Activated T-cell treated with anti-CD3 and anti-CD28 coated beads, Interleukin-2, amount 50 U/mL, for 72 hours (primary cell): ENCODE measurements at places on chromosomes 6 and 20.

DNA sequence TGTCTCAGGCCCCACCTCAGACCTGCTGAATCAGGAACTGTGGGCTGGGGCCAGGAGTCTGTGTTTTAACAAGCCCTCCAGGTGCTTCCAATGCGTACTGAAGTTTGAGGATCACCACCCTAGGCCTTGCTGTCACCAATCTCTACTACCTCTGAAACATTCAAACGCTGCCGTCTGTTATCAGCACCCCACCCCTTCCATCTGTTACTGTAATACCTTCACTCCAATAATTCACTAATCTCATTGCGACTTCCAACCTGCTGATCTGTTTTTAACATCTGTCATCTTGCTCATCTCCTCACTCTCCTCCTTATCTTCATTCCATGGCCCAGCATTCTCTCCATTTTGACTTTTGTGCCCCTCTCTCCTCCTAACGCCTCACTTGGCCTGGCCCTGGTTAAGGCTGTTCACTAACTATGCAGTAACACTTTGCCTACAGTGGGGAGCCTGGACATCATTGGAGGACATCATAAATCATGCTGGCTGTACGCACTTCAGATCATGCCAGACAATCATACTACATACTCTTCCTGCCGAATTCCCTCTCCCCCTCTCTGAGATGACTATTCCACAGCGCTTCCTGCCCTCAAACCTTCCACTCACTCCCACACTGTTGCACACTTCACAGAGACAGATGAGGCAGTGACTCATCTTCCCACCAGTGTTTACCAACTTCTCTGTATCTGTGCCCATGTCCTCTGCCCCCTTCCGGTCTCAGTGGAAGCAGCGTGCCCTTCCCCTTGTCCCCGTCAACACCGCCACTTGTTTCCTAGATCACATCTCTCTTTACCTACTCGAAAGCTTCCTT lies 3.0 kb upstream of the GUCA1B start:
- peak; percentile 12 for DNase-seq

DNA sequence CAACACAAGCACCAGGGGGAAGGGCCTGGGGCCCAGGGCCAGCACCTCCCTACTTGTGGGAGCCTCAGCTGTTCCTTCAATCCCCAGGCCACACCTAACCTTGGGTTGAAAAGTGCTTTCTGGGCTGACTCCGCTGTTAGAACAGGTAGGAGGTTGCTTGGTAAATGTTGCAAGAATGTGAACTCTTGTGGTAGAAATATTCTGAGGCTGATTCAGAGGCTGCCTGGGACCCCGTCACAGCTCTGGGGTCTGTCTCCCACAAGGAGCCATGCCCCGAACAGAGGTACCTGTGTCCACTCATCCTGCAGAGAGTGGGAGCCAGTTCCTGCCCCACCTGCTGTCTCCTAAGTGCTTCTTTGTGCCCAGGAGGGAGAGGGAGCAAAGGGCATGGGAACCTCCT lies 14.4 kb upstream of the MAS1L start:
- no peak for DNase-seq

DNA sequence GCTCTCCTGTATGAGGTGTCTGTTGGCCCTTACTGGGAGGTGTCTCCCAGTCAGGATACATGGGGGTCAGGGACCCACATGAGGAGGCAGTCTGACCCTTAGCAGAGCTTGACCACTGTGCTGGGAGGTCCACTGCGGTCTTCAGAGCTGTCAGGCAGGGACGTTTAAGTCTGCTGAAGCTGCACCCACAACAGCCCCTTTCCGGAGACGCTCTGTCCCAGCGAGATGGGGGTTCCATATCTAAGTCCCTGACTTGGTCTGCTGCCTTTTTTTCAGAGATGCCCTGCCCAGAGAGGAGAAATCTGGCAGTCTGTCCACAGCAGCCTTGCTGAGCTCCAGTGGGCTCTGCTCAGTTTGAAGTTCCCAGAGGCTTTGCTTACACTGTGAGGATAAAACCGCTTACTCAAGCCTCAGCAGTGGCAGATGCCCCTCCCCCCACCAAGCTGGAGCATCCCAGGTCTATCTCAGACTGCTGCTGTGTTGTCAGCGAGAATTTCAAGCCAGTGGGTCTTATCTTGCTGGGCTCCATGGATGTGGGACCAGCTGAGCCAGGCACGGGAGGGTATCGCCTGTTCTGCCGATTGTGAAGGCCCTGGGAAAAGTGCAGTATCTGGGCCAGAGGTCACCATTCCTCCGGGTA lies 36.3 kb upstream of the IBTK start:
- DNase-seq: no peak

- no peak for DNase-seq
These were observed 14.0 kb upstream of the GMPR start for GRCh38 chr6:16224409-16224808.

- no peak for DNase-seq
These were observed 15.8 kb upstream of the GPR6 start for GRCh38 chr6:109962271-109962670.

DNA sequence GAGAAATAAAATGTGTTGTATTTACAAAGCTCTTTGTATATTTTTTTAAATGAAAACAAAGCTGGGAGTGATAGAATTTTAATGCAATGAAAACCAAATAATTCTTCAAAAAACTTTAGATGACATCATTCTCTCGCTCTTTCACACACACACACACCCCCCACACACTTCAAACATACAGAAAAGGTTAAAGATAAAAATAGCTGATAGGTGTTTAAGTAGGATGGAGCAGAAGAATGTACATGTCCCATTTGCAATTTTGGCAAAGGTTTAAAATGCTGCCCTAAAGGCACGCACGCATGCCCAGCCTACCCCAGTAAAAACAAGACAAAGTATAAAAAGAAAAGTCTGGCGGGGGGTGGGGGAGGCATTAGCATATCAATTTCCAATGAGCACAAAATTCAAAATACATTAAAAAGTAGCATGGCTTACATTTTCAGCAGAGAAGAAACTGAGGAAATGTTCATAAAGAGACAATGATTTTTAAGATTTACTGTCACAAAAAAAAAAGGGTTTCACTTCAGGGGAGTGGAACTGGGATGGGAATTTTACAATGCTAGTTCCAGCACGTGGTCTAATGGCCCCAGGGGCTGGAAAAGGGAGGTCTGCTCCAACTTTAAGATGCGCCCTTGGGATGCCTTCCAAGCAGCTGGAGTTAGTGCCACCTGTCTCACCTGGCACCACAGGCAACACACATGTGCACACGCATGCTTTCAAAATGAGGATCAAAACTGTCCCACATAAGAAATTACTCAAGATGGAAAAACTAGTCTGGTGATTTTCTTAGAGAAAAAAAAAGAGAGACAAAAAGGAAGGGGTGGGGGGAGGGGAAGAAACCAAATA lies 55.1 kb upstream of the NFATC2 start:
- no peak for DNase-seq

- no peak for DNase-seq
These were observed 111.2 kb downstream of the HAO1 start for GRCh38 chr20:7829031-7829430.

DNA sequence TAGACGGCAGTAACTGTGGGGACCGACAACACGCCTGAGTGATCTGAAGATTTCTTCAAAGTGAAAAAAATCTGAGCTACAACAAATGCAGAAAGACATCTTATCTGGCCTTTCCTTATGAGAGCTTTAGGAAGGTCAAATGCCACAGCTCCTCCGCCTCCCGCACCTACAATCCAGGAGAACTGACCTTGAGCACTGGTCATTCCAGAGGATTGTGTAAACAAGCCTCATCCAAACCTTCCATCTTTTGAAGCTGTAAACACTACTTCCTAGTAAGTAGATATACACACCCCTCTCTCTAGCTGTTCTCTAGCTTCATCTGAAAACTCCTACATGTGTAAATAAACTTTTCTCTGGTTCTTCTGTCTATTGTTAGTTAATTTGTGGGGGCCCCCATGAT lies 76.9 kb downstream of the CD24 start:
- DNase-seq: no peak

DNA sequence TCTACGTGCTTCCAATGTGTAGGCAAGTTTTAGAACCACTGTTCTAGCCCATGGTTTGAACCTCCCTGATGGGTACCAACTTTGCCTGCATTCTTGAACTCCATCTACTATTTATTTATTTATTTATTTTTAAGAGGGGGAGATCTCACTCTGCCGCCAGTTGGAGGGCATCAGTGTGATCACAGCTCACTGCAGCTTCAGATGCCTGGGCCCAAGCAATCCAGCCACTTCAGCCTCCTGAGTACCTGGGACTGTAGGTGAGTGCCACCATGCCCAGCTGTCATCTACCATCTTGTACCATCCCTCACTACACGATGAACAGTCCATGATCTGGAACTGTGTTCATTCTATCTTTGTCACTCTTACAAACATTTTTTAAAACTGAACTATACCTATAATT lies 28.2 kb downstream of the HLA-F start:
- DNase-seq: no peak

DNA sequence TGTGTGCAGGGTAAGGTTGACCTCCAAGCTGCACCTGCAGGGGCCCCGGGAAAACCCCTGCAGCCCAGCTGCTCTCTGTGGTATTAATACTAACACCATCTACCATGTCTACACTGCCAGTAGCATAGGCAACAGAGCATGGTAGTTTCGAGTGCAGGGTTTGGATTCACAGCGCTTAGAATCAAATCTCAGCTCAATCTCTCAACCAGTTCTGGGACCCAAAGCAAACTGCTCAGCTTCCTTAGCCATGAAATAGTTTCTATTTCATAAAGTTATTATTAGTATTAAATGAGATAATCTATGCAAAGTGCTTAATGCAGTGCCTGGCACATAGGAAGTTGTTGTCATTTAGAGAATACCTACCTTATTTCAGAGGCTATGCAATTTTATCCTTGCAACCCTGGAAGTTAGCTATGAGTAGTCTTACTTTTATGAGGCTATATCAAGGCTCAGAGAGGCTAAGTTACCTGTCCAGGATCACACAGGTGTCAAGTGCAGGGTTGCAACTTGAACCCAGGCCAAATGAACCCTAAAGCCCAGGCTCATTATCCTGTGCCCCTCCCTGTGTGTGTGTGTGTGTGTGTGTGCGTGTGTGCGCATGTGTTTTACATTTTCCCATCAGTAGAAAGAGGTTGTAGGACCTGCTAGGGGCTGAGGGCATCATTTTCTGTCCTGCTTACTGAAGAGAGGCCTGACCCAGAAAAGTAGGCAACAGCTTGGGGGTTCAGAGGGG lies 27.6 kb upstream of the MRPS18A start:
- no peak for DNase-seq

DNA sequence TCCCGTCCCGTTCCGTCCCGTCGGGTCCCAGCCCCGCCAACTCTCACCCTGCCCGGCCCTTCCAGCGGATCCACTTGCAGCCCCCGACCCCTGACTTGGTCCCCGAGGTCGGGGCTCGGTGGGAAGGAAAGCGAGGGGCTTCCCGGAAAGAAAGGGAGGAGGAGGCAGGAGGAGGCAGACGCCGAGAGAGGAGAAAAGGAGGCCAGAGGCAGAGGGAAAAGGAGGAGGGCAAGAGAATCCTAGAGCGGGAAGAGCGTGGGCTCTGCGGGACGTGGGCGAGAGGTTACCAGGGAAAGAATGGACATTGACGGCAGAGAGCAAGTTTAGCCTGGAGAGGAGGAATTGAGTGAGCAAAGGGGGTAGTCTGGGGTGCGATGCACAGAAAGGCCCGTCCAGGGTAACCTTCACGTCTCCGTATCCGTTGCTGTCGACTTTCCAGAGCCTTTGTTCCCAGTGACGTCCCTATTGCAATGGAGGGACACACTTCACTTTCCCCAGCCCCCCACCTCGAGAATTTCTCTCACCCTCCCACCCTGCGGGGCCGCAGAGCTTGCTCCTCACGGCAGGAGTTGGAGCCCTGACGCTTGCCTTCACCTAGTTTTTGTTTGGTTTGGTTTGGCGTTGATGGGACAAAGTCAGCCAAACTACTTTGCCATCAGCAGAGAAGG lies 477 bp upstream of the MOXD1 start:
- no peak for DNase-seq

DNA sequence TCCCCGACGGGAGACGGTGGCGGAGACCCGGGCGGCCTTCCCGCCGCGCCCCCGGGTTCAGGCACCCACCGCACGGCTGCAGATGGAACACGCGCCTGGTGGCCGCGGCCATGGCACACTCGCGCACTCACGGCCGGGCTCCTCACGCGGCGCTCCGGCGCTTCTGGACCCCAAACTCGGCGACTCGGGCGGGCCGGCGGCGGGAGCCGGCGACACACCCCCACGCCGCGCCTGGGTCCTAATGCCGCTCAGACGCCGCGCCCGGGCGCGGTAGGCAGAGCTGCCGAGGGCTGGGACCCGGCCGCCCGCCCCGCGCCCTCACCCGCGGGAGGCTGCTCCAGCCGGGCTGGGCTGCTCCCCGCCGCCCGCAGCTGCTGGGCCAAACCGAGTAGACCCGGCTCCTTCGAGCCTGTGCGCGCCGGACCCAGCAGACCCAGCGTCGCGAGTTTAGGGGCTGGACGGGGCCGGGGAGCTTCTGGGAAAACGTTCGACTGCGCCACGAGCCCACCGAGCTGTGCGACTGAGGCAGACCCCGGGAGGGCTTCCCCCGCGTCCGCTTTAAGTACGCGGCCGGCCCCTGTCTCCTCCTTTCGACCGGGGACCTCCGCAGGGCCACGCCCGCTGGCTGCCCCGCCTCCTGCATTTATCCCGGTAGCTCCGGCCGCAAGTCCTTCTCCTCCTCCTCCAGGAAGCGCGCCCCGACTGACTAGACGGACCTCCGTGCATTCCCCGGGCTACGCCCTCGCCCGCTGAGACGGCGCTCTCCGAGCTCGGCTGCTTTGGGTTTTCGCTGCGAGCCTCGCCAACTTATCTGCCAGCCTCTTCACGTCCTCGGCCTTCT lies at the start of gene SLC4A11:
SLC4A11 (minus strand) TSS at position 165 of the 841 bp plus-strand sequence; CDS start at position 112, 53 bp downstream.
- DNase-seq: peak; percentile 59

- DNase-seq: no peak
These were observed 335.5 kb upstream of the POU3F2 start for GRCh38 chr6:98498866-98499265.

GRCh38 chr6:130603391-130603790 lies 223.8 kb upstream of the SMLR1 start:
- DNase-seq: no peak

DNA sequence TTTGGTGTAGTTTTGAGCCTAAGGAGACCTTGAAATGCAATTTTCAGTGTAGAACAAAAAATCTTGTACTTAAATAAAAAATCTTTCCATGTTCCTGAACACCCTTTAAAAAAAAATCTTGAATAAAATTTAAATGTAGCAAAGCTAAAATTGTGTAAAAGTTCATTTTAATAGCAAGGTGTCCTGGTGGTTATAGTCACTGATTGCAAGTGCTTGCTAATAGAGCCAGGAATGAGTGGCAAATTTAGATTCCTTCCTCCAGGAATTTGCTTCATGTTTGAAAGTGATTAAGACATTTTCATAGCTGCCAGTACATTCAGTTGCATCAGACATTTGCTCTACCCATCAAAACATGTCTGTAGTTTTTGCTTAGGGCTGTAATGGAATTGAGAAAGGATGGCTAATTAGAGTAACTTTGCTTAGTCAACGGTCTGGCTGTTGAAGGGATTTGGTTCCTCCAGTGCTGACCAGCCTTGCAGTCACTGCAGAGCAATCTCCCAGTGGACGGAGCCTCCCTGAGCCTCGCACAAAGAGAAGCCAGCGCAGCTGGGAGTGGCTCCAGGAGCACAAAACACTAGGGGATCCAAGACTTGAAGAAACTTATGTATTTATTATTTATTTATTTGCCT lies 36.5 kb downstream of the AKAP12 start:
- no peak for DNase-seq
